Left lung (tissue), 14 donors: ENCODE measurements at places on chromosomes 3 and 15.

DNA sequence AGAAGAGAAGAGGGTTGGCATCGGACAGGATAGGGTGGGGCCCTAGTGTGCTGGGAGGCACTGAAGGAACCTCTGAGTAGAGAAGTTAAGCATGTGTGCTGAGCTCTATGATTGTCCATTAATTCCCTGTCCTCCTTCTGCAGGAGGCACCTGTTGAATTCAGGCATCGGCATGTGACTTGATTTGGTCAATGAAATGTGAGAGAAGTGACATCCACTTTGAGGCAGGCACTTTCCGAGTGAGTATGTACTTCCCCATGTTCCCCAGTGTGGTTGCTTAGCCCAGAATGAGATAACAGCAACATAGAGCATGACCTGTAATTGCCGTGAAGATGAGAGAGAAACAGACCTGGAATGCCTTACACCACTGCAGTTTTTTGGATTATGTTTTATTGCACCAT lies 224.8 kb downstream of the RPLP1 start:
- DNase-seq = no peak

- no peak for DNase-seq
Observed at GRCh38 chr3:145623349-145623748, 537.6 kb downstream of the PLOD2 start.

GRCh38 chr3:23490459-23490858 lies 287.3 kb downstream of the UBE2E2 start:
- DNase-seq = no peak

- DNase-seq = no peak
Observed at GRCh38 chr15:88246081-88246480, 10.5 kb downstream of the NTRK3 start.

DNA sequence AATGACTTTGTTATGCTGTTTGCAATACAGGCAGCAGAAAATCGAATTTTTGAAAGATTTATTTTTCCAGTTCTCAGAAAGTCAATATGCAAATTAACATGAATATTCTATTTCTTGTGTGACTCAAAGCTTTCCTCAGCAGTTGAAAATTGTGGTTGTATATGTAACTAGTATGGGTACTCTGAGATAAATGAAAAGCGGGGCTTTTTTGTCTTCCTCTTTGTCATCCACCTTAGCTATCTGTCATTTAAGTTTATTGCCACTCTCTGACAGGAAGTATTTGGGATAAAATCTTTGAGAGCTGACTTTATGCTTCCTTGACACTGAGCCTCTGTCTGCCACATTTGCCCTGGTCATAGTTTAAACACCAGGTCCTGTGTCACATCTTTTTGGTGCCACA lies 91.5 kb downstream of the ATG7 start:
- no peak for DNase-seq
